HuH-7 (cell line): ENCODE measurements at places on chromosomes 6 and 20.

DNA sequence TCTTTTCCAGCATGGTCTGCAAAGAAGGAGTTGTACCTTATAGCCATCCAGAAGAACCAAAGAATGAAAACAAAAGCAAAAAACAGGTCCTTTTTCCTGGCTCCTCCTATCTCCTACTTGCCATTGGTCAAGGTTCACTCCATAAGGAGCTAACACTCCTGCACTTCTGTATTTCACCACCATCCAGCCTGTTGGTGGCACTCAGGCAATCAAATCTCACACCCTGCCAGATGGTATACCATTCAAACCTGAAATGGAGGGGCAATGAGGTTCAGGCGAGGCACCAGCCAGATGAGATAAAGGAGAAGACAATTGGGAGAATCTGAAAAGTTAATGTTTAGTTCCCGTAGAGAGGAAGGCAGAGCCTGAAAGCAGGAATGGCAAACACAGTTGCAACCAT lies 203.8 kb downstream of the ALDH8A1 start:
- peak; percentile 19 for DNase-seq

- no peak for DNase-seq
Measured at GRCh38 chr20:24806705-24807676, 142.1 kb upstream of the CST7 start.

- DNase-seq: no peak
Measured at GRCh38 chr20:37511610-37512275, 9.3 kb upstream of the NNAT start.

GRCh38 chr6:114987281-114987680 lies 644.5 kb upstream of the HS3ST5 start:
- DNase-seq: no peak

DNA sequence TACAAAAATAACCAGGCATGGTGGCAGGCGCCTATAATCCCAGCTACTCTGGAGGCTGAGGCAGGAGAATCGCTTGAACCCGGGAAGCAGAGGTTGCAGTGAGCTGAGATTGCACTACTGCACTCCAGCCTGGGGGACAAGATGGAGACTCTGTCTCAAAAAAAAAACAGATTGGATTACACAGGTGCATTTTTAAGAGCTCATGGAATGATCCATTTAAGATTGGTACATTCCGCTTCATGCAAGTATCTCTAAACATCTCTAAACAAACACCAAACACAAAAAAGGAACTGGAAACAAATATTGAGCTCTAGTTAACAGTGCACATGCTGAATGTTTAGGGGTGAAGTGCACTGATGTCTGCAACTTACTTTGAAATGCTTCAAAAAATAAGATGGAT lies 154.3 kb downstream of the GRM4 start:
- no peak for DNase-seq

DNA sequence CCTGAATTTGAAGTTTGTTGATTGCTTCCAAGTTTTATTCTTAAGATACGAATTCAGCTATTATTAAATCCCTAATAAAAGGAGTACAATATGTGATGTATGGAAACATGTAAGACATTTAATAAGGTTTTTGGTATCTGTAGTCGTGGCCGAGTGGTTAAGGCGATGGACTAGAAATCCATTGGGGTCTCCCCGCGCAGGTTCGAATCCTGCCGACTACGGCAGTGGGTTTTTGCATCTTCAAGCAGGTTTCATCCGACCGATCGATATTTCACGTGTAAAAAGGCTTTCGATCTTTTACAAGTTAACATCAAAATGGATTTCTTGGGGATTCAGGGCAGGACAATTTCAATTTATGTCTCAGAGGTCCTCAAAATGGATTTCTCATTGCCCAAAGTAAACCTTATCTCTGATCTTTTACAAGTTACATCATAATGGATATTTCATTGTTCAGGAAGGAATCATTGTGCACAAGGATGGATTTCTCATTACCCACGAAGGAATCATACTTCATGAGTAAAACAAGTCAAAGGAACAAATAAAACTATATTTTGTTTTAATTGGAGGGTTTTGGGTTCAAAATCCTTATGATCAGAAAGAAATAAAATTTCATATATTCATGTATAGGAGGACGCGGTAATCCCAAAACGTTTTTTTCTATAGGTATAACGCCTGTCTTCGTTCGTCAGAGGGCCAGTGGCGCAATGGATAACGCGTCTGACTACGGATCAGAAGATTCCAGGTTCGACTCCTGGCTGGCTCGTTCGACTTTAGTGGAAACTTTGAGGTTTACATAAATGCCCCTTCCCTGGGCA lies 37.3 kb upstream of the BTN3A2 start:
- no peak for DNase-seq

DNA sequence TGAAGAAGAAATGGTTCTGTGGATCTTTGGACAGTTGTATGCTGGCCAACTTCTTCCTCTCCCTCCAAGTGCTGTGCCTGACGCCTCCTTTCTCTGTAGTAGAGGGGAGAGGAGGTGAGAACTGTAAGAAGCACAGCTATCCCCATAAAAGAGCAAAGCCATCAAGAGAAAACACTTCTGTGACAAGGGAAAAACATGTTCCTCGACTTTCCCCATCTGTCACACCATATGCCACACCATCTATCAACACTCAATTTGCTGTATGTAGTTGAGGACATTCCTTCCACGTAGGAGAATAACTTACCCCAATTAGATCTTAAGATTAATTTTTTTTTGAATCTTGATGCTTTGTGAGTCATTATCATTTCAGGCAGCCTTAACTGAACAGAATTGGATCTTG lies 156.2 kb upstream of the PLCB4 start:
- DNase-seq: no peak

- no peak for DNase-seq
Measured at GRCh38 chr6:14882394-14883026, 363.4 kb upstream of the JARID2 start.

DNA sequence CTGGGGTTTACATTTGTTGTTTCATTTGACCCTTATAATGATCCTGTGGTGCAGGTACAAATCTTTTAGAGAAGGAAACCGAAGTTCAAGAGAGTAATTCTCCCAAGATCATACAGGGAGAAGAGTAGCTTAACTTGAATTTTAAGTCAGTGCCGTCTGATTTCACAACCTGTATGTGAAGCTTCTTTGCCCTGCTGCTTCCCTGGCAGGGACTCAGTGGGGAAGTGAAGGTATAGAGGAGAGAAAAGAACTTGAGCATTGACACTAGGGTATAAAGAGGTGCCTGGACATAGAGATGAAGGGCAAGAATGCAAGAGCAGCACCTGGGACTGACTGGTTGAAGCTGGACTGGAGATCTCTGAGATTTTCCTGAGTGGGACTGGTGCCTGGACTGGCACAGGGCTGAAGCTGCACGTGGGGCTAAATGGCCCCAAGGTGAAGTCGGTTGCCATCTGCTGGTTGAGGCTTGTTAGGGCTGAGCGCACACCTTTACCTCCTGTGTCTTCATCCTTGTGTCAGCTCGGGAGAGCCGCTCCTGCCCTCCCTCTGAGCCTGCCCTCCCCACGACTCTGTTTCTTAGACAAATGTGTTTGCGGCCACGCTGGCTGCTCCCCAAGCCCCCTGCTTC lies 41.8 kb downstream of the FARS2 start:
- DNase-seq: peak; percentile 37

DNA sequence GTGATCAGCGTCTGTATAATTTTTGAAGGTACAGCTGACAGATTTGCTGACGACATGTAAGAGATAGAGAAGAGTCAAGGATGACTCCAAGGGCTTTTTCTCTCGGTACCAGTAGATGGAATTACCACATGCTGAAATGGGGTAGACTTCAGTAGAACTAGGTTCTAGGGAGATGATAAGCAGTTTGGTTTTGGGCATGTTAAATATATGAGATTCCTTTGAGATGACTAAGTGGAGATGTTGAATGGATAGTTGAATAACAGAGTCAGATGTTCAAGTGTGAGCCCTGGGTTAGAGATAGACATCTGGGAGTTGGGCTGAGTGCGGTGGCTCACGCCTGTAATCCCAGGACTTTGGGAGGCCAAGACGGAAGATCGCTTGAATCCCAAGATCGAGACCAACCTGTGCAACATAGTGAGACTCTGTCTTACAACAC lies 50.0 kb downstream of the PHF20 start:
- DNase-seq: no peak

DNA sequence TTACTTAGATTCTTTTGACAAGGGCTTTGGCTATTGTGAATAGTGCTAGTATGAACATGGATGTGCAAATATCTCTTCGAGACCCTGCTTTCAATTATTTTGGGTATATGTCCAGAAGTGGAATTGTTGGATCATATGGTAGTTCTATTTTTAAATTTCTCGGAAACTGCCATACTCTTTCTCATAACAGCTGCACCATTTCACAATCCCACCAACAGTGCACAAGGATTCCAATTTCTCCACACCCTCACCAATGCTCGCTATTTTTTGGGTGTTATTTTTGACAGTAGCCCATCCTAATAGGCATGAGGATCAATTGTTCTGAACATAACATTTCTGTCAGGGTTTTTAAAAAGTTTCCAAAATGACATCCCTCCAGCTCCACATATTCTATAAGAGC lies 69.2 kb upstream of the ESR1 start:
- no peak for DNase-seq

GRCh38 chr6:7136859-7137334 lies 29.1 kb downstream of the RREB1 start:
- DNase-seq: no peak

GRCh38 chr6:128635219-128635618 lies 114.8 kb upstream of the PTPRK start:
- no peak for DNase-seq

GRCh38 chr6:33751771-33752645 lies 5.3 kb upstream of the IP6K3 start:
- DNase-seq: no peak

- DNase-seq: no peak
Measured at GRCh38 chr6:21947731-21948386, 349.0 kb downstream of the PRL start.

DNA sequence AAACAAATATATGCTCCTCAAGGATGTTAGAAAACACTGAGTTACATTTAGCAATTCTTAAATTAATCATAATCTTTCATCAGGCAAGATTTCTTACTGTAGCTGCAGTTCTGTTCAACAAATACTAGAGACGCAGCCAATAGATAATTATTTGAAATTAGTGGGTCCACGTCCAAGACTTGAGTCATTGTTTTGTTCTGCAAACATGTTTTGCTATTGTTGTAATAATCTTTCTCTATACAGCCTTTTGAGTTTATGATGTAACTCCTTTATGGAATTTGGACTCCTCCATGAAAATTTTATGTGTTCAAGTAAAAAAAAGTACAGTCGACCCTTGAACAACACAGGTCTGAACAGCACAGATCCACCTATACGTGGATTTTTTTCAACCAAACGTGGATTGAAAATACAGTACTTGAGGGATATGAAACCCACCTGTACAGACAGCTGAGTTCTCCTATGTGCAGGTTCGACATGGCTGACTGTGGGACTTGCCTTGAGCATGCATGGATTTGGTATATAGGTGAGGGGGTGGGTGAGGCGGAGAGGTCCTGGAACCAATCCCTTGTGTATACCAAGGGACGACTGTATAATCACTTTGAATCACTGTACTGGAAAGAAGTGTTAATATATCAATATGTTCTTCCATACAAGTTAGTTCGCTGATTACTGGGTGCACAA lies 41.3 kb upstream of the SLC22A16 start:
- DNase-seq: no peak

DNA sequence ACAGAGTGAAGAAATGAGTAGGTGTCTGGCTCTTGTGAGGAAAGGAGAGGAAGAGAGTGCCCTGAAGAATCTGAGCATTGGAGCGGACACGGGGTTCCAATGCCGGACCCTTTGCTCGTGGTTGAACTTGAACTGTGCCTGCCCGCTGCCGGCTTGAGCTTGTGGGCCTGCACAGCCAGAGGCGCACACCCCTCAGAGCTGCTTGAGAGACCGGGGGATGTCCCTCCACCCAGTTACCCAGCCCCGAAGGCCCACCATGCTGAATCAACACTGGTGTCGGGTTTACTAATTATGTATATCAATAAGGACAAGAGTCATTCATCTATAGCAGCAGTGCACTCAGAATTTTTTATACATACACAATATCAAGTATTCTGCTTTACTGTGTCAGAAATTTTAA lies 218.3 kb upstream of the CST7 start:
- no peak for DNase-seq

GRCh38 chr6:10460096-10460495 lies 45.2 kb upstream of the TFAP2A start:
- DNase-seq: no peak

DNA sequence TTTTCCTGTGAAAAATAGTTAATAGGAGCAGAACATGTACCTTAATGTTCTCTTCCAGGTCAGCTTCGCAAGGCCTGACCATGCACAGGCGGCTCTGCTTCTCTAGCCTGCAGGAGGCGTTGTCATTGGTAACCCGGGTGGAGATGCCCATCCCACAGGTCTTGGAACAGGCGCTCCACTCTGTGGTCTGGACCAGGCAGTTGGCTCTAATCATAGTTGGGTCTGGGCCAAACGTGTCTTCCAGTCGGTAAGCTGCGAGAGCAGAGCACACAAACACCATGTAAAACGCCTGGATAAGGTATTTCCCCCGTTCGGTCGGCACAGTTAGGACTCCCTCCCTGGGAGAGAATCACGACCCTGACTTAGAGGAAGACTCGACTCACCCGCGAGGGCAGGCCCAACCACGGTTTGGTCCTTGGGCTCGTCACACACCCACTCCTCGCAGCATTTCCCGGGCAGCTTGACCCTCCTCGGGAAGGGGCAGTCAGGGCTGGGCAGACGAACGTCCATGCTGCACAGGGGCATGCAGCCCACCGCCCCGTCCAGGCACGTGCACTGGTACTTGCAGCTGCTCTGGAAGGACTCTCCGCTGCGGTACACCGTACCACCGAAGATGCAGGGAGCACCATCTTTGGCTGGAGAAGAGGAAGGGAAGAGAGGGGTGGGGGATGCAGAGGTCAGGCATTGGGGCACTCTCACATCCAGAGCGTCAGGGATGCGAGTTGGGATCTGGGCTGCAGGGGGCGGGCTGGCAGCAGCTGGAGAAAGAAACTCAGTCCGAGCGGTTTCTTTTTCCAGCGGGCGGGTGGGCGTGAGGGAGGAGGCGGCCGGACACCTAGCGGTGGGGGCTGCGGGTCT lies 1.0 kb downstream of the CCN2 start:
- peak; percentile 73 for DNase-seq

- DNase-seq: no peak
Measured at GRCh38 chr6:79498842-79499241, 38.4 kb downstream of the LCA5 start.

- DNase-seq: no peak
Measured at GRCh38 chr6:25735261-25735660, 19.3 kb upstream of the SLC17A4 start.

GRCh38 chr6:163344411-163344810 lies 70.1 kb upstream of the QKI start:
- DNase-seq: no peak

- peak; percentile 37 for DNase-seq
Measured at GRCh38 chr6:116111552-116112528, 11.2 kb downstream of the NT5DC1 start.
